ENCODE measurements at places on chromosomes 16 and 17.

GRCh38 chr17:75370286-75370915, 35.1 kb downstream of the GRB2 start:
- DNase-seq: no peak

GRCh38 chr16:56767024-56767423, 37.1 kb downstream of the NUP93 start:
- peak; percentile 48 for DNase-seq

- DNase-seq: no peak
Observed at GRCh38 chr17:39125143-39125875, 26.1 kb downstream of the PLXDC1 start.

GRCh38 chr16:3009568-3010390, 2.9 kb upstream of the CLDN9 start:
- DNase-seq: no peak

DNA sequence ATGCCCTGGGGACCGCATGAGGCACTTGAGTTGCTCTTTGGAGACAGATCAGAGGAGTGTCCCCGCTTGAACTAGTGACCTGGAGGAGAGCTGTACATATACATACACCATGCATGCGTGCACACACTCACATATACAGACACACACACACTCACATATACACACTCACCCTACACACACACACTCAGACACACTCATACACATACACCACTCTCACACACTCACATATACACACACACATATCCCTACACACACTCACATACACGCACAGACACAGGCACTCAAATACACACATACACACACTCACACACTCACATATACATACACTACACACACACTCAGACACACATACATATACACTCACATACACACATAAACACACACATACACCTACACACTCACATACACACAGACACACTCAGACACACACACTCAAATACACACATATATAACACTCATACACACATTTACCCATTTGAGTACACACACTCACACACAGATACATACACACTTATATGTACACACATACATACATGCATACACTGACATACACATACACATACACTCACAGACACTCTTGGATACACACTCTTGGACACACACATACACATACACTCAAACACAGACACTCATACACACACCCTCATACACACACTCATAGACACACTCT, 5.4 kb upstream of the MPP2 start:
- DNase-seq: no peak

DNA sequence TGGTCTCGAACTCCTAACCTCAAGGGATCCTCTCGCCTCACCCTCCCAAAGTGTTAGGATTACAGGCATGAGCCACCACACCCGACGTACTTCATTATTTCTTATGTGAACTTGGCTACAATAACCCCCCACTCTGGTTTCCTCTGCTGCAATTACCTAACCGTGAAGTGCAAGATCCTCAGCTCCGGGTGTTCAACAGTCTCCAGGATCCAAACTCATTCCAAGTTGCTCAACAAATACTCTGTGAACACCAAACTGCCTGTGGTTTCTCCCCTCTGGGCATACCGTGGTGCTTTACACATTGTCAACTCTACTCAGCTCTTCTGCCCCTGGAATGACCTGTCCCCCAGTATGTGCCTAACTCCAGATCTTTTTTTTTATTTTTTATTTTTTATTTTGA, 6.8 kb upstream of the SULT1A1 start:
- no peak for DNase-seq

DNA sequence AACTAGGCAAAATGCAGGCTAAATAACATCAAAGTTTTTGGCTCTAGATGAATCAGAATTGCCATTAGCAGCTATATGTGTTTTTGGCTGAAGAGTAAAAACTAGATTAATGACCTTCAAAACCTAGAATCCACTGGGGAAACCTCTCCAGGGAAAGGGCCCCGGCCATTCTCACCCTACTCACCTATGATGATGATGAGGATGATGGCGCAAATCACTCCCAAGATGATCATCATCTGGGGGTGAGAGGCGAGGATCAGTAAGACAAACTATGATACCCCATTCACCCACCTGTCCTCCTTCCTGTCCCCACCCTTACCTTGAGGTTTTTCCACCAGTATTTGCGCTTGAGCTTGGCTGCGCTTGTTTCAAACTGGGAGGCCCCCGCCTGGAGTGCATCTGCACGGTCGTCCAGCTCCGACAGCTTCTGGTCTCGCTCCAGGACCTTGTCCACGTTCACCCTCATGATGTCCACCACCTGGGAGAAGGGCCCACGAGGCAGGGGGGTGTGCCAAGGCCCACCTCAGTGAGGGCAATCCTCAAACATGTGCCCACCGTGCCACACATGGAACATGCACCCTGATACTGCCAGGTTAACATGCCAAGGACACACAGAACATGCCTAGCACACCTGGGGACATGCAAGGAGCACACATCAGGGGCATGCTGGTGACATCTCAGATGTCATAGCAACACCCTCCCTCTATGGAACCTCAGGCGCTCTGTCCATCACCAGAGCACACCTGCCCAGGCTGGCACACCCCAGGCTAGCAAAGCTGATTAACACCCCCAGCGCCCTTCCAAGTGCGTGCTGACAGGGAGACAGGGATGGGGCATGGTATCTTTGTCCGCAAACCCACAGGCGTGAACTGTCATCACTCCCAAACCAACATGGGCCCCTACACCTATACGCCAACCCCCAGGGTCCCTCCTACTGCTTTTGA, 1.2 kb downstream of the VAMP2 start:
- no peak for DNase-seq

DNA sequence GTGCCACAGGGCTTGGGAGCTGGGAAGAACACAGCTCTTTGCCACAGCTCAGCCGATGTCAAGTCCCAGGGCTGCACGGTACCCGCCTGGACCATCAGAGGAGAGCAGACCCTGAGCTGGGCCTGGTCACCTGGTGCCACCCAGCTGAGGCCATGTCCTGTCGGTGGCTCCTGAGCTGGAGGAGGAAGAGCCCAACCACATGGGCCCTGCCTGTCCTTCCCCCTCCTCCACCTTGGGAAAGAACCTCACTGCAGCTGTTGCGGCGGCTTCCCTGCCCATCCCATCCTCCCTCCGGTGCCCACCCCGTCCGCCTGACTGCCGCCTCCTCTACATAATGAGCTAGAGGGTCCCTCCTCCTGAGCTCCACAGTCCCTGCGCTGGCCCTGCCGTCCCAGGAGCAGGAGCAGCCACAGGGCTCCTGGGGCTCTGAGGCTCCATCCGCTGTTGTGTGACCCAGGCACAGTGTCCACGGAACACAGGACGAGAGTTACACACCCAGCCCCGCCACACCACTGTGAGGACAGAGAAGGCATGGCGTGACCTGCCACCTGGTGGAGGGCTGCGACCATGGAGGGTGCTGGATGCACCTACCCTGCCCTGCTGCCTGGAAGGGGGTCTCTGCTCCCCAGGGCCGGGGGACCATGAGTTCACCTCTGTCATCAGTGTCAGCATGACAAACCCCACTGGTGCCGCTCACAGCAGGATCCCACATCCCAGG, 21.4 kb upstream of the CHMP6 start:
- DNase-seq: peak; percentile 71

- no peak for DNase-seq
Observed at GRCh38 chr16:79618692-79619050, 18.1 kb upstream of the MAF start.

DNA sequence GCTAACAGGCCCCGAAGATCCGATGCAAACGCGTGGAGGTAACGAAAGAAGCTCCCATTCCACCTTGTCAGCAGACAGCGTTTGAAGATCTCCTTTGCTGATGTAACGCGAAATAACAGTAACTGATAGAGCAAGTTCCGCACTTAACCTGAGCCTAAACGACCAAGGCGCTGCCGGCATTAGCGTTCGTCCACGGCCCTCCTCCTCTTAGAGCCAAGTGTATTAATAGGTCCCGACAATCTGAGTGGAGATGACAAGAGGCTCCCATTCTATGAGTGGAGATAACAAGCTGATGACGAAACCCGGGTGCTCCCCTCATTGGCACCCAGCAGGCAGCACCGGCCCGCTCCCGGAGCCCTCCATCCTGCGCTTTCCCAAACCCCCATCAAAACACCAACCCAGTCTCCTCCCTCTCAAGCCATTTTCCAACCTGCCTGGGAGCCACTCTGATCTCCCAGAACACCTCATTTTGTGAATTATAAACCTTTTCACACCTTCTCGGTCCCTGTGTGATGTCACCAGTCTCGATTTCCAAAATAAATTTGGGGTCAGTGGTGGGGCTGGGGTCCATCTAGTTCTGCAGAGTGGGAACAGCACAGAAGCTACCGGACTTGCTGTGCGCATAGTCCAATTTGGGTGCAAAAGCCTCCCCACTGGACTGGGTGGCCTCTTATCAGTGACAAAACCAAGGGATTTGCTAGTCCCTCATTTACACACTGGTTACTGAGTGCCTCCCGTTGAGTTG, 35.4 kb upstream of the ARL4D start:
- no peak for DNase-seq

DNA sequence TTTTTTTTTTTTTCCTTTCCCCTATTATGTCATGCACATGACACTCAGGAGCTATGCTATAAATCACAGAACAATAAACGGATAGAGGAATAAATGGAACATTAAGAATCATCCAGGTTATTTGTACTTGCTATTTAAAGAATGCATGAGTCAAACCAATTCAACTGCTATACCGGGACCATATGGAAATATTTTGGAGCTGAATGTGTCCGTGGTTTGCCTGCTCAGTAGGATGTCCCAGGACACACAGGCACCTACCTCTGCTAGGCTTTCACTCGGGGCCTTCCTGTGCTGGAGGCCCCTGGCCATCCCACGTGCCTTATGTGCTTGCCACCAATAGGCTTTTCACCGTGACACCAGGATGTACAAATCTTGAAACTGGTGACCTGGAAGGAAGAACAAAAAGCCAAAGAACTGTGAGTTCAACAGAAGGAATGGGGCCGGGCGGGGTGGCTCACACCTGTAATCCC, 15.3 kb upstream of the SEC14L1 start:
- DNase-seq: no peak

DNA sequence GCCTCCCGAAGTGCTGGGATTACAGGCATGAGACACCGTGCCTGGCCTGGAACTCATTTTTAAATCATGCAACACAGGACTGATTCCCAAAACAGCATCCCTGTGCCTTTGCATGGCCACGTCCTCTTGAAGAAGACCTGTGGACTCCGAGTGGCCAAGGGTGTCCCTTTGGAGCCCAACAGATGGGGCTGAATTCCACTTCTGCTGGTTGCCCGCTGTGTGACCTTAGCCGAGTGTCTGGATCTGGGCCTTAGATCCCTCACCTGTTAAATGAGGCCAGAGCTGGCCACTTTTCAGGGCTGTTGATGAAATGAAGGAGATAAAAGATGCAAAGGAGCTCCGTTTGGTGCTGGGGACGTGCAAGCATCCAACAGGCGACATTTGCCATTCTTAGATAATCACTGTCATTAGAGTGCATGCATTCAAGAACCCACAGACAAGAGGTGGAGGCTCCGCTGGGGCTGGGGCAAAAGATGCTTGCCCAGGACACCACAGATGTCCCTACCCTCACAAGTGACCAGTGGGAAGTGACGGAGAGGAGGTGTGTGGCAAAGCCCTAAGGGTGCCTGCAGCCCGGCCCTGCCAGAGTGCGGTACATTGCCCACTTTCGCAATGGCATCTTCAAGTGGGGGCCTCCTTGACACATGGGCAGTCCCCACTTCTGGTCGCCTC, 354.1 kb upstream of the TNRC6C start:
- peak; percentile 61 for DNase-seq

- DNase-seq: no peak
Observed at GRCh38 chr16:76294396-76295214, 17.4 kb downstream of the CNTNAP4 start.

GRCh38 chr17:69103557-69104233, 38.0 kb downstream of the ABCA6 start:
- DNase-seq: no peak

DNA sequence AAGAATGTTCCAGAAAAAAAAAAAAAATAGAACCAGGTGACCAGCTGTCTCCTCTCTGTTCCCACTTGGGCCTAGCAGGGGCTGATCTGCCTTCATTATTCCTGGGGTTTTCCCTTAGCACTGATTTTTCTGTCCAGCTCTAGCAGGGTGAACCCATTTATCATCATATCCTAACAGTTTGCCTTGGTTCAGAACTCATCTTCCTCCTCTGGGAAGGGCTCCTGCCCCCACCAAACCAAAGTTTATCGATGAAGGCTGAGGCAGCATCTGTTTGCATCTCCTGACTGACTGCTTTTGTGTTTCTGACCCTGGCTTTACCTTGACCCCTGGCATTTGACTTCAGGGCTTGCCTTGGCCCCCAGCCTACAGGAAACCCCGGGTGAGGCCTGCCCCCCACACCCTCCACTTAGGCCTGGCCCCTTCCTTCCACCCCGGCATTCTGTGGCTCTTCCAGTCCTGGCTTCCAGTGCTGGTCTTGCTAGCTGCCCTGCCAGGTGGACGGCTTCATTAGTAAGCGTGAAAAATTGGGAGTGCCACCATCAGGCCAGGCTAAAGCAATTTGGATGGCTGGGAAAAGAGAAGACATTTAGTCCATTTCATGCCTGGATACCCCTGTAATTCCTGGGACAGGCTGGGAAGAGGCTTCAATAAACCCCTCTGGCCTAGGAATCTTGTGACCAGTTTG, 164.9 kb downstream of the CCDC182 start:
- no peak for DNase-seq

GRCh38 chr17:21024024-21024423, 18.8 kb downstream of the USP22 start:
- DNase-seq: no peak

DNA sequence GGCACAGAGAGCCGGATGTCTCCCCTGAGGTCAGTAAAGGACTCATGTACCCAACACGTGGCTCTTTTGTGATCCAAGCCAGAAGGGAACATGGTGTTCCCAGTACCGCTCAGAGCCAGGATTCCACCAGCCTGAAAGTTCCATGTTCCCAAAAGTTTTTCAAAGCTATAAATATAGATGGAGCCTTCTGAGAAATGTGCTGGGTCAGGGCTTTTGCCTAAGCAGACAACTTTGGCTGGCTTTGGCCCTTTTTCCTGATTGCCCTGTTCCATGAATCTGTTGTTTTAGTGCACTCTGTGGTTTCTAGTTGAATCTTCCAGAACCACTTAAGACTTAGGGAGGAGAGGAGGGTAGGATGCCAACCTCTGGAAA, 128.5 kb upstream of the HS3ST2 start:
- DNase-seq: no peak

DNA sequence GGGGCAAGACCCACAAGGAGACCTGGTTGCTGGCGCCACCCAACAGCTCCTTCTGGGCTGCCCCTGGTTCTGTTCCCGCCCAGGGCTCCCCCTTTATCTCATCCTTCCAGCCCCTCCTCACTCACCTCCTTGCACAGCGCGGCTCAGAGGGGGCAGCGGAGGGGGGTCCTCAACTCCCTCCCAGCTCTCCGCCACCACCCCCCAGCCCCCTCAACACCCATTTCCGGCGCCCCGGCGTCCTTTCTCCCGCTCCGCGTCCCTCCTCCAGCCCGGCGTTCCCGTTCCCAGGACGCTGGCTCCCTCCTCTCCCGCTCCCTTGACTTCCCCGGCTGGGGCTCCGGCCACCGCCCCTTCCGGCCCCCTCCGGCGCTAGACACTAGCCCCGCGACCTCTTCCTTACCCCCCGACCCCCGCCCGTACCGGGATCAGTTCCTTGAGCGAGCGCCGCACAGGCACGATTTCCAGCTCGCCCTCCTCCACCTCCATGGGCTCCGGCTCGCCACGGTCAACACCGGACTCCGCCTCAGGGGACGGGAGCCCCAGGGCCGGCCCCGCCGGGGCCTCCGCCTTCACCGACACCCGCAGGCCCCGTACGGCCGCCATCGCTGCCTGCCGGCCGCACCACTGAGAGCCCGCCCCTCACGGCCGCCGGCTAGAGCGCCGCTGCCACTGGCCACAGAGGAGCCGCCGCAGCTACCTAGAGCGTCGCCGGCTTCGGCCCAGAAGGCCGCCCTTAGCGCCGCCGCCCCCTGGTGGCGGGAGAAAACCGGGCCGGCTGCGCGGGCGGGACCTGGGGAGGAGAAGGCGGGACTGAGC, at the start of gene NCBP3:
NCBP3 (minus strand) TSS at position 626 of the 816 bp plus-strand sequence; CDS start at position 603, 23 bp downstream.
- DNase-seq: peak; percentile 94
